ENCODE measurements at places on chromosomes 11 and 22.

GRCh38 chr11:83682611-83682973 lies 396.4 kb upstream of the CCDC90B start:
- no peak for DNase-seq

DNA sequence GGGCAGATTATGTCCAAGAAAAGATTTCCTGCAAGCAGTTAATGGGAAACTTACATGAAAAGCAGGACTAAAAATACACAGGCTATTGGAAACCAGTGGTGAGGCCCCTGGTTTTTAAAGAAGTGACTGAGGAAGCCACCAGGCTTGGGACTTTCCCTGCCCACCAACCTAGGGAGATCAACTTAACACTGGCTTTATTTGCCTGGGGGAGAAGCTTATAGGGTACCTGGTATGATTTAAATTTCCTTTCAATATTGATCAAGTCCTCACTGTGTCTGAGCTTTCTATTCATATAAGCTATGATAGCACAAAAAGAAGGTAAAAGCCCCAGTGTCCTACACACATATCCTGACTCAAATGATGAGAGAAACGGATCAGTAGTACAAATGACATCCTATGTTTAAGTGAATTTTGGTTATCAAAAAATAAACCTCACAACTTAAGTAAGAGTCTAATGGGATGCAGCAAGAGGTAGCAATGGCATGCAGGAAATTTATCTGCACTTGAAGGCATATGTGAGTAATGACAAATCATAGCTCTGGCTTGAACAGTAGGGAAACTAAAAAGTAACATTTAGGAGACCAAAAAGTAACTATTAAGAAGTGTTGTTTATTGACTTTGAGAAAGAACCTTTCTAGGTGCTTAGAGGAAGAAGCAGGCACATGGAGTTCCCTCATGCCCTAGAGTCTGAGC lies 85.3 kb downstream of the GAB2 start:
- no peak for DNase-seq

- no peak for DNase-seq
Measured at GRCh38 chr22:33825761-33826160, 94.5 kb downstream of the LARGE1 start.

- no peak for DNase-seq
Measured at GRCh38 chr11:6468712-6469495, 4.8 kb downstream of the TRIM3 start.

DNA sequence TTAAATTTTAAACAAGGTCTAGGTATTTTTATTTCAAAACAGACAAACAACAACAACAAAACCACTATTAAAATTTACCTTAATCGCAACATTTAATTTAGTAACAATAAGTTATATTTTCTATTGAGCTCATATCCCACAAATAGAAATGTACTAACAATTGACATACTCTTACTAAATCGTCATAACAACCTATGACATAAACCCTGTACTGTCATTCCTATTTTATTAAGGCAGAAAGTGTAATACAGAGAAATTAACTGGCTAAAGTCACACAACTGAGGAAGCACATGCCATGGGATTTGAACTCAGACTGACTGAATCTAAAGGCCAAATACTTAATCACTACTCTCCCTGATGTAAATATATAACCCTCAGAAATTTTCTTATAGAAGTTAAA lies 3.0 kb downstream of the KIF18A start:
- DNase-seq = no peak

GRCh38 chr11:106644824-106645223 lies 373.5 kb downstream of the GUCY1A2 start:
- DNase-seq = no peak

DNA sequence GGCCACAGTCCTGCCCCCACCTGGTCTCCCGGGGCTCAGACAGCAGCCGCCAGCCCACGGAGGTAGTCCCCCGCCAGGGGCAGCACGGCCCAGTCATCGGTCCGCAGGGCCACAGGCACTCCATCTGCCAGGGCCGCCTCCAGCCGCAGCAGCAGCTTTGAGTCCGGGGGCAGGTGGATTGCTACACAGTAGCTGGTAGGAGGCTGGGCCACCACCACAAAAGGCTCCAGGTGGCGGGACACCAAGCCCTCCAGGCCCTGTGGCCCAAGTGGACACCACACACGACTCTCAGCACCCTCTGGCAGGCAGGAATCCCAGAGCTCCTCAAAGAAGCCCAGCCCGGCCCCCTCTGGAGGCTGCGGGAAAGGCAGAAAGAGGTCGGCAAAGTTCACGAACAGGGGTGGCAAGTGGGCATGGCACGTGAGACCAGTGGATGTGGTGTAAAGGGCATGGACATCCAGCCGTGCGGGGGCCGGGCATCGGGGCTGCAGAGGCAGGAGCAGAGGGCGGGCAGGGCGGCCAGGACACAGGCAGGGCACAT lies 2.9 kb downstream of the AP5B1 start:
- DNase-seq = no peak

- no peak for DNase-seq
Measured at GRCh38 chr22:50171319-50171964, 911 bp downstream of the PANX2 start.

- no peak for DNase-seq
Measured at GRCh38 chr11:63614136-63614671, at the start of gene PLAAT3. Gene PLAAT3, minus strand, starts transcription at chr11:63614433. Its CDS starts 419 bp downstream, at chr11:63614014.

DNA sequence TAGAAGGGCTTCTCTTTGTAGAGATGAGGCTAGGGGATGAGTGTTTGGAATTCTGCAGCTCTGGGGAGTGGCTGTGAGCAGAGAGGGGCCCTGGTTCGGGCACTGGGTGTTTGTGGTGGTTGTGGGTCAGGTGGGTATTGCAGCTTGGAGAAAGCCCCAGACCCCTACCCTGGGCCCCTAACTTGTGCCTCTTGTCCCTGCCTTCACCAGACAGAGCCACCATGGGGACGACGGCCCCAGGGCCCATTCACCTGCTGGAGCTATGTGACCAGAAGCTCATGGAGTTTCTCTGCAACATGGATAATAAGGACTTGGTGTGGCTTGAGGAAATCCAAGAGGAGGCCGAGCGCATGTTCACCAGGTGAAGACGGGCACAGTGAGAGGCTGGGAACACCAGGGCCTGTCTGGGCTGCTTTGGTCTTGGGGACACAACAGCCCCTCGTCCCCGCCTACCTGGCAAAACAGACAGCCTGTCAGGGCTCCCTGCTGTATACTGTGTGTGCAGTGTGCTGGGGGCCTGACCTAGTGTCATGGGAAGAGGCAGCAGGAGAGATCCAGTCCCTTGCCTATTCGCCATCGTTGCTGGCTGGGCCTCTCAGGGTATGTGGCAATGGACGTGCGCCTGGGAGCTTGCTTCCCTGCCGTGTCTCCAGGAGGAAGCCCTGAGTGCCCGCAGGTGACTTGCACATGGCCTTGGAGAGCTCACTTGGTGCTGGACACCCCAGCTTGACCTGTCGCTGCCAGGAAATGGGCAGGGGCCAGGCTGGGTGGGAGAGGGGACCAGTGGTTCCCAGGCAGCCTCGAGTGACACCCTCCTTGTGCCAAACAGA lies 4.3 kb downstream of the INCENP start:
- DNase-seq = no peak

- peak; percentile 63 for DNase-seq
Measured at GRCh38 chr22:23696326-23696851, 5.6 kb downstream of the RGL4 start.

DNA sequence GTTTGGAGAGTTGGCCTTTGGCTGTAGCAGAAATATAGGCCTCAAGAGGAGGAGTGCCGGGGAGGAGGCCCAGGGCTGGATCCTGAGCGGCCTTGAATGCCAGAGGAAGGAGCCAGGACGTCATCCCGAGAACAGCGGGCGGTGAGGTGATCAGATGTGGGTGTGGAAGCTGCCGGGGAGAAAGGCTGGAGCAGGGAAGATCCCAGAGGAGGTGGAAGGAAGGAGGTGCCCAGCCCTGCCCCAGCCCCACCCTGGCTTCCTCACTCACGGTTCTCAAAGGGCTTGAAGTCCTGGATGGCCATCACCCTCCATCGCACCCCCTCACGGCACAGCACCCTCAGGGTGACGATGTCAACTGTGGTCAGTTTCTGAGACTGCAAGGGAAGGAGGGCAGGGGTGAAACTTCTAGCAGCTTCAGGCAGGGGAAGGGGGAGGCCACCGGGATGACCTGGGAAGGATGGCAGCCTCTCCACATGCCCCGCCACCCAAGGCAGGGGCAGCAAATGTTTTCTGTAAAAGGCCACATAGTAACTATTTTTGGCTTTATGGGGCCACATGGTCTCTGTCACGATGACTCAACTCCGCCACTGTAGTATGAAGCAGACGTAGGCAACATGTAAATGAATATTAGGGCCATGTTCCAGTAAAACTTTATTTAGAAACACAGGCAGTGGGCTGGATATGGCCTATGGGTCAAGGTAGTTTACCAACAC lies 10.7 kb downstream of the IL2RB start:
- no peak for DNase-seq

DNA sequence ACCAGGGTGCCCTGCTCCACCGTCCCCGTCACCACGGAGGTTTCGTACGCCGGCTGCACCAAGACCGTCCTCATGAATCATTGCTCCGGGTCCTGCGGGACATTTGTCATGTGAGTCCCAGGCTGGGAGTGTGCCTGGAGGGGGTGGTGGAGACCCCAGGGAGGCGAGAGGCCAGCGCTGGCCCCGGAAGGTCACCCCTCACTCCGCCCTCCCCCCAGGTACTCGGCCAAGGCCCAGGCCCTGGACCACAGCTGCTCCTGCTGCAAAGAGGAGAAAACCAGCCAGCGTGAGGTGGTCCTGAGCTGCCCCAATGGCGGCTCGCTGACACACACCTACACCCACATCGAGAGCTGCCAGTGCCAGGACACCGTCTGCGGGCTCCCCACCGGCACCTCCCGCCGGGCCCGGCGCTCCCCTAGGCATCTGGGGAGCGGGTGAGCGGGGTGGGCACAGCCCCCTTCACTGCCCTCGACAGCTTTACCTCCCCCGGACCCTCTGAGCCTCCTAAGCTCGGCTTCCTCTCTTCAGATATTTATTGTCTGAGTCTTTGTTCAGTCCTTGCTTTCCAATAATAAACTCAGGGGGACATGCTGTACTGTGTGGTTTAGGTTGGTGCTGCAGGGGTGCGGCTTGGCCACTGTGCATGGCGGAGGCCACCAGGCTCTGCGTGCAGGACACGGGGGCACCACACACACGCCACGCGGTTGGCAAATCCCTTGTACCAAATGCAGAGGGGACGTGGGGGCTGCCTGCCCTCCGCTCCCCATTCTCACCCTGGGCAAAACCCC lies 35.4 kb downstream of the MUC2 start:
- DNase-seq = no peak

DNA sequence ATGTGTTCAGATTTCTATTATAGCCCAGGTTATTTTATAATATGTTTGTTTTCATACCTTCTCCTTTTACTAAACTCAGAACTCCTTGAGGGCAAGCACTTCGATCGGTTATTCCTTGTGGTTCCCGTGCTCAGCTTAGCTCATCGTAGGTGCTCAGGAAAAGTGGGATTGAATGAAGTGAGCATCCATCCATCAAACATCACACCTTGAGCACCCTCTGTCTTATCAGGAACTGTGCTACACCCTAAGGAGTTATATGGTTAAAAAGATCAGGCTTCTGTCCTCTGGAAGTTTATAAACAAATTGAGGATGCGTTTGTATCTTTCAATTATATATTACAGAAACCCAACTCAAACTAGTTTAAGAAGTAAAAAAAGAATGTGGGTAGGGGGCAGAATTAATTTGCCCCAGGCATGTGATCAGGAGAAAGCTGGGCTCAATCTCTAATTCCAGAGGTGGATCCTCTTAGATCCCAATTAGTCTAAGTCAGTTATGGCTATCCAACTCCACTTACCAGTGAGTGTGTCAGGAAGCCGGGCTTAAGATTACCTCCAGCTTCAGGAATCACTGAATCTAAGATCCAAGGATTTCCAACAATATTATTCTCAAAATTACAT lies 59.9 kb upstream of the RRAS2 start:
- no peak for DNase-seq

DNA sequence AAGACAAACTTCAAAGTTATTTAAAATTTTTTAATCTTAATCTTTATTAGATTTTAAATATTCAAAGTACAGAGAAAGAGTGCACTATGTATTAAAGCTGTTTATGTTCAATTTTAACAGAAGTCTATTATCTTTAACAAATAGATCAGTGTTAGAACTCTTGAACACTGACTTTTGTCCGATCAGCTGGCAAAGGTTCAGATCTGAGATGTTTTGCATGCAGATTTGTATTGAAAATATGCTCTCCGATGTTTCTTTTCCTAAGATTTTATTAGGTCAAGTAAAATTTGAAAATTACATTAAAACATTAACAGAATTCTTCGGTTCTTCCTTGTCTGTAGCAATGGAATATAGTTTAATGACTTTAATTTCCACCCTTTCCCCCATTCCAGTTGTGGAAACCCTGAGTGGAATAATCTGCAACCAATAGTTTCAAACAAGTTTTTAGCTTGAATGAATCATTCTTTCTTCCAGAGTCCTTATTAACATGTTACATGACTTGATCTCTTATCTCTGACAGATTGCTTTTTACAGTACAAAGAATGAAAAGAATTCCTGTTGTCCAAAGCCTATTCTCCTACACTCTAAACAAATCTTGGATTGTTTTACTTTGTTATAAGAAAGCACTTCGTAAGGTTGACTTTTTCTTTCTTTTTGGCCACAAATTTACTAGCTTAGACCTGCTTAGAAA lies 11.4 kb upstream of the TCP11L1 start:
- no peak for DNase-seq

DNA sequence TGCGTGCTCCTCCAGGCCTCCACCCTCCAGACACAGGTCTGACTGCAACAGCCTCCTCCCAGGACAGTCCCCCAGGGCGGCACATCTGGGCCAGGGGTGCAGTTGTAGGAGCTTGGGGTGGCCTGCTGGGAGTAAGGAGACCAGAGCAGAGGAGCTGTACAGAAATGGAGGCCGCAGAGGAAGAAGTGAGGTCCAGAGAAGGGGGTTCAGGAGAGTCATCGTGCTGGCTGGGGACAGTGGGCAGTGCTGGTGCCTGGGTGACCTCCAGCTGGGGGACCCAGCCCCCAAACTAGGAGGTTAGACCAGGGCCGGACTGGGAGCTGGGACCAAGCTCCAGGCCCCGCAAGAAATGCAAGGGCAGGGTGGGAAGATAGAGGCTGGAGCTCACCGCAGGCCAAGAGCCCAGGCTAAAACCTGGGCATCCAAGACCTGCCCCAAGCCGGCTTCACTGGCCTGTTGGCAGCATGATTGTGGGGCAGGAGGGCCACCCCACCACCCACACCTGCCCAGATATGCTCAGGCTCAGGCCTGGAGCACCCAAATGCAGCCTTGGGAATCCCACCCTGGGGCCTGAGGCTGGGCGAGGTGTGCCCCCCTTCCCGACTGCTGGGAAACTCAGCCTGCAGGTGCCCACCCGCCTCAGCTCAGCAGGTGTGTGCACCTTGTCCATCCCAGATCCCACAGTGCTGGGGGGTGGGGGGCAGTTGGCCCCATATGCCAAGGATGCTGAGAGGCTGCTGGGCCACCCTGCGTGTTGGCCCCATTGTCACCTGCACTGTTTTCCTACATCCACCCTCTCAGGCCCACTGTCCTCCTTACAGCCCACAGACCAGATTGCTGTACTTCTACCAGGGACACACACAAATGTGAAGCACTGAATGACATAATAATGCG lies 96.9 kb downstream of the MORC2 start:
- no peak for DNase-seq

GRCh38 chr22:23526596-23527316 lies 53.3 kb downstream of the IGLL1 start:
- no peak for DNase-seq

Data from stimulated activated CD8-positive, alpha-beta memory T cell treated with anti-CD3 and anti-CD28 coated beads, Interleukin-7, amount 100 ng/mL, for 4 hours (primary cell).